Hindlimb muscle (tissue), 1 donor: ENCODE measurements at places on chromosomes 4 and X.

- no peak for DNase-seq
These were observed 648.6 kb upstream of the AGA start for GRCh38 chr4:178090640-178091411.

DNA sequence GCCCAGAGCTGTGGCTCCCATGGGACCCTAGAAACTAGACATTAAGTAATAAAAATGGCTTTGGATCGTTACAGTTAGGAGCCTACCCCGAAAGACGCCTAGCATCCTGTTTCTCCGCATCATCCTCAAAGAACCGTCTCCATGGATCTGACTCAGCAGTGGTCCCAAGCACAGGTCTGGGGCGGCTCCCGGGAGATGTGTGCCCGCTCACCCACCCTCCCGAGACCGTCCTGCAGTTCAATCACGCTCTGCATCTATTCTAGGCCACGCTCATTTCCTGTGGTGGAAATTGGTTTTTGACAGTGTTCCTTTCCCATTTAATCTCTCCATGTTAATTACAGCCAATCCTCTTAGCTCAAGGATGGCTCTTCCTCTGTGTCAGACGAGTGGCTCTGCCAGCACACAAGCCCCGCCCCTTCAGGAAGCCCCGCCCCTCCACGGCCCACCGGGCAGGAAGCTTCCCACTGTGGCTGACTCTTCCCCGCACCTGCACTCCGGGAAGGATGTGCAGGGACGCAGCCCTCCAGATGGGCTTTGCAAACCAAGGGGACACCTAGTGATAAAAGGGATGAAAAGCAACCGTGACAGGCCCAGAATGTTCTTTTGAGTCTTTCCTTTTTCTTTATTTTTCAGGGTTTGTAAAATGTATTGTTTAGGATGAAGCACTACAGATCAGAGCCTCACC, 34.5 kb upstream of the HELT start:
- peak; percentile 30 for DNase-seq

DNA sequence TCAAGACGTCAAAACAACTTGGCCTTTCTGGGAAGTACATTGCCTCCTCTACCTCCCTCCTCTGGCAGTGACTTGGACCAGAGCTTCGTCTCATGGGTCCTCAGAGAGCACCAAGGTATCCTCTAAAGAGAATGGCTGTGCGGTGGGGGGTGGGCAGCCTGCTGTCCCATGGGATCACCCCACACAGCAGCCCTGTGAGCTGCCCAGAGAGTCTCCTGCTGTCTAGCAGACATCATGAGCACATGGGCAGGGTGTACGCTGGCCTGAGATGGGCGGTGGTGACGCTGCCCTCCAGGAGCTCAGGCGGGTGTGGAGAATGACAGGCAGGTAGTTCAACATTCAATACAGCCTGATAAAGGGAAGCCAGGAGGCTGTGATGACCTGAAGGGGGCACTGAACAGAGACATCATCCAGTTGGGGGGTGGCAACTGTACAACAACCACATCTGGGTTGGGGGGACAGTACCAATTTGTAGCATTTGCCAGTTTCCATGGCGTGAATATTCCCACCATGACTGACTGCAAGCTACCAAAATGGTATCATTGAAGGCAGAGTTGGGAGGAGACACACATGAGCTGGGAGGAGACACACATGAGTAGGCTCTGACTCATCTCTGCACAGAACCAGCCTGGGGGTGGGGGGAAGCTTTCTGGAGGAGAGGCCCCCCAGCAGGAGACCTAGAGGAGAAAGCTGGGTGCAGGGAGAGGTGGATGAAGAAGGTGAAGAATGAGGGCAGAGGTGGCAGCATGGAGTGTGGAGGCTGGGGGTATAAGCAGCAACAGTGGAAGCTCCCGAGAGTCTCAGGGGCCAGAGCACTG, 35.9 kb downstream of the C4orf50 start:
- no peak for DNase-seq

- no peak for DNase-seq
These were observed 78.8 kb downstream of the LDB2 start for GRCh38 chr4:16819652-16820051.

DNA sequence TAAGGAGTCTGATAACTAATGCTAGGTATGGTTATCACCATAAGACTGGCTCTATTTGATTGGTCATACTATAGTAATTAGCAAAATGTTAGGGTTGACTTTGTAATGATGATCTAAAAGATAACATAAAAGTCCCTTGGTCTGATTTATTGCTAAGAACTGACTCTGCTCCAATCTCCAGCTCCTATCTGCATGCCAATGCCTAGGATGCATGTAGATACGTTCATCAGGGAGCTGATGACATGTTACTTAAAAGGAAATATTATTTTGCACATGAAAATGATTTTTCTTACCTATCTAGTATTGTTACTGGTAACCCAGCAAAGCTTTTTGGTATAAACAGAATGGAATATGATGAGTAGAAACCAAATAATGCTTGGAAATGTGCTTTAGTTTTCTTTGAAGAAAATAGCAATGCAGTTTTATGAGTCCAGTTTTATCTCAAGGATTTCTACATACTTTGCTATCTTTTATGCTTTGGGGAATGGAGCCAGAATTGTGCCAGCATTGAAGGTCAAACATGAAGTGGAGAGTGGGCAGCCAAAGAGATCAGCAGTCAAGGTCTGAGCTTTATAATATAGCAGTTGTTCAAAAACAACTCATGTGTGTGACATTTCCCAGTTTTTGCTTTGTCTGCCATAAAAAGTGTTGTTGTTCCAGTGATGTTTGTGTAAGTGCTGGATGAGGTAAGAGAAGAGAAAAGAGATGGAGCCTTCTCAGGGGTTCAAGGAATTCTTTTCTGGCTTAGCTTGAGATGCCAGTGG, 121.0 kb downstream of the ARHGAP24 start:
- no peak for DNase-seq

DNA sequence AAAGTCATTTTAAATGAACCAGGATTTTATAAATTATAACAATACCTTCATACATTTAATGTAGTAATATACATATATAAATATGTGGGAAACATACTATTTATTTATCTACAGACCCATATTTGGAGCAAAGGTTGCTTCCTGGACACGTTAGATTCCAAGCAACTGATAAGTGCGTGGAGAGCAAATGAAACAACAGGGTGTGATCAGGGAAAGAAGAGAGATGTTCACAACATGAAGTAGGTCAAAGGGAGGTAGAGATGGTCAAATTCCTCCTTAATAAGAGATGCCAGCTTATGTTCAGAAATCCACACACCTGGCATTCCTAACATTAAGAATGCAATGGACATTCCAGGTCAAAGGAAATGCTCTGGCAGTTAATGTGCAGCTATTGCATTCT, 53.1 kb upstream of the HPGD start:
- no peak for DNase-seq

DNA sequence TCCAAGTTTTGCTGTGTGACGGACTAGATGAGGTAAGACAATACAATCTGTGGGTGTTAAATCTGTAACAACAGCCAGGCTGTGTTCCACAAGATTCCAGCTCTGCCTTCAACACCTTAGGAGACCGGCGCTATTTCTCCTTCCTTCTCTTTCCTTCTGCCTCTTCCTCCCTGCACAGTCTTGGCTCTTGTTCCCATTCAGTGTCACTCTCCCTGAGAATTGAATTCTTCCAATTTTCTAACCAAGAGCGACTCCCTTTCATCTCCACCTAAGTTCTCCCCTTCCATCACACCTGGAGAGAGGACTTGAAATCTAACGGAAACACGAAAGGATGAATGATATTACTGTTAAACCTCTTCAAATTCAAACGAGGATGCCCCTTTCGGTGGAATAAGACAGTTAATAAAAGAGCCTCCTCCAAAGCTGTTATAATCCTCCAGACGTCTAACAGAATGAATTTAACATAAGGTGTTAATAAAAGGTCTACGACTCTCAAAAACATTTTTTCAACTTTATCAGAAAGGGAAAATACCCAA, 2.7 kb downstream of the EPHA5 start:
- no peak for DNase-seq

- no peak for DNase-seq
These were observed 65.1 kb downstream of the ENPEP start for GRCh38 chr4:110540982-110541451.

DNA sequence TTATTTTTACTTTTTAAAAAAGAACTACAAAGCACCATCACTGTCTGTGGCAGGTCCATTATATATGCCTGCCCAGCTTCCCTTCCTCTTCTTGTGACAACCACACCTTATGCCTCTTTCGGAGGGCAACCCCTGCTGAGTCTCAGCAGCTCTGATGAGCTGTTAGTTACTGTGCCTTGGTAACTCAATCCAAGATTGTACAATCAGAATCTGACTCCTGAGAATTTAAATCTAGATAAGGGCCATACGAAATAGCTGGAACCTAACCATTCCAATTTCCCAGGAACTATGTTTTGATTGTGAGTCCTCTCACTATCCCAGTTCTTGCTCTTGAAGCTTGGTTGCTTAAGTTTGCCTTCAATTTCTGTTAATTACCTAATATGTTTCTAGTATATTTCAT, 61.9 kb downstream of the ADAMTS3 start:
- no peak for DNase-seq

DNA sequence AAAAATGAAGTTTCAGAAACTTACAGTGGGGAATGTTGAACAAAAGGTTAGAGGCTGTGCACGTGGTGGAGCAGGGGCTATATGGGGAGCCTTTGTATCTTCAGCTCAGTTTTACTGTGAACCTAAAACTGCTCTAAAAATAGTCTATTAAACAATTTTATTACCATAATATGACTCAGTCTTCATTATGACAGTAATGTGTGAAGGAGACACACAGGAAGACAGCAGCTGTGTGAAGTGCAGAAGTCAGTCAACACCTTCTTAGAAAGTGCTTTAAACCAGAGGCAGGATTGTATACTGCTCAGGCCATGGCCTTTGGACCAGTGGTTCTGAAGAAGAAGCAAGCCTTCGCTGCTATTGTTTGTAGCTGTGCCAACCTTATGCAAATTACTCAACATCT, 89.7 kb downstream of the ARHGAP10 start:
- no peak for DNase-seq

DNA sequence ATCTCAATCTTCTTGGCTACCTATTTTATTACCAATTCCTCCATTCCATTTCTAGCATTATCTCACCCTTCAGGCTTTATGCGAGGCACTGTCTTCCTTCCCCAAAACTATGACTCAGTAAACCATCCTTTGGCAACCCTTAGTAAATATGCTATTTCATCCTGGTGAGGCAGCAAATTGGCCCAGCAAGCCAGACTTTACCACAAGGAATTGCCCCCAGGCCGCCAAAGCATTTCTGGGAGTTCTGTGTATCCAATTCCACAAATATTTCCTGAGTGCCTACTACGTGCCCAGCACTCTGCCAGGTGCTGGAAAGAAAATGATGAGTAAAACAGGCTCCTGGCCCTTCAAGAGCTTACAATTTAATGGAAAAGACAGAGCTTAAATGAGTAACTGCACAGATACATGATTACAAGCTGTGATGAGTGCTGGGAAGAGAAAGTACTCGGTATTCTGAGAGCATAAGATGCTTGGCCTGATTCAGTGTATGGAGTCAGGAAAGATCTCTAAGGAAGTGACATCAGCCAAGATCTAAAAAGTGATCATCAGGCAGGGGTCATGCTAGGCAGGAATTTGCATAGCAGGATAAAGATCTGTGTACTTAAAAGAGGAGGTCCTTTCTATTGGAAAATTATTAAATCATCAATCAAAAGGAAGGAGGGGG, 193.8 kb downstream of the ADAMTS3 start:
- DNase-seq = peak; percentile 42

DNA sequence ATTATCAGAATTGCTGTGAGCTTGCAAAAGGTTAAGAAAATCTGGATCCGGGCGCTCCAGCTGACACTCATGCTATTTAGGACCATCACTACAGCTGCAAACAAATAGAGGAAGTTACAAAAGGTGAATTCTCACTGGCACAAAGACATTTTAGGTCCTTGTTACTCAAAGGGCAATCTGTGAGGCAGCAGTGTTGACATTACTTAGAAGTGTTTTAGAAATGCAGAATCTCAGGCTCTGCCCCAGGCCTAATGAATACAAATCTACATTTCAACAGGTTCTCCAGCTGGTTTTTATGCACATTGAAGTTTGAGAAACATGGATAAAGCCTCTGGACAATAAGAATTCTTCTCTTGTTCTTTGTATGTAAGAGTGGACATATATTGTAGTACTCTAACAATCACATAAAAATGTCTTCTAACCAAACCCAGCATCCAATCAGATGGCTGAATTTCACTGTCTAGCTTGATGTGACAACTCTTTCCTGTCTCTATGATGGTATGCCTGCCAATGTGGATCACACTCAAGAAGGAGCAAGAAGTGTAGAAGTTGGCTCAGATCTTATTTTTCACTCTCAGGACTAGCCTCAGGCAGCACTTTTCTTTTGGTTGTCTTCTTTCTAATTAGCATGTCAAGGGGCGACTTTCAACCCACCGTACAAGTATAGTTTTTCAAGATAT, 18.8 kb downstream of the SLC7A11 start:
- no peak for DNase-seq

- no peak for DNase-seq
These were observed 132.8 kb upstream of the S100G start for GRCh38 chrX:16517039-16517605.

- DNase-seq = no peak
These were observed 2.0 kb downstream of the HSPA4L start for GRCh38 chr4:127783955-127784770.

- DNase-seq = no peak
These were observed 50.5 kb downstream of the MOSPD2 start for GRCh38 chrX:14923761-14924160.

GRCh38 chr4:140240237-140240636, 86.3 kb upstream of the MAML3 start:
- no peak for DNase-seq

DNA sequence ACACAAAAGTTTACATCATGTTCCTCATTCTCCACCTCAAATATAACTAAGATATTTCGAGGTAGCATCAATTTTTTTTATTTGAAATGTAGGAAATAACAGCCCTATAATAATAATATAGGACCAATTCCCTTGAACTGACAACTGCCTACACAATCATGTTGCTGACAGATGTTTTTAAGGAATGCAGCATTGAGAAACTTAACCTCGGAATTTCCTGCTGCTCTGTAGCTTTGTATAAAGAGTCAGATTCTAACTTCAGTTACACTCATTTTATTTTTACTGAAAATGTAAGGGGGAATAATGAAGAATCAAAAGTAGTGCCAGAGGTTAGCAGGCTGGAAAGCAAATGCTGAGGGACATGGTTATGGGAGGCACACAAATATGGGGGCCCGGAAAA, 235.8 kb downstream of the RBMX2 start:
- no peak for DNase-seq

GRCh38 chr4:114400531-114400930, 198.1 kb upstream of the UGT8 start:
- no peak for DNase-seq

GRCh38 chrX:103886624-103887023, 54.6 kb upstream of the RAB9B start:
- no peak for DNase-seq
